Stimulated activated CD8-positive, alpha-beta memory T cell treated with anti-CD3 and anti-CD28 coated beads, Interleukin-12 subunit alpha, Interleukin-12 subunit beta, amount 100 ng/mL, for 4 hours (primary cell): ENCODE measurements at places on chromosomes 12 and 14.

GRCh38 chr14:106831322-106831720, 1304.9 kb downstream of the TMEM121 start:
- no peak for DNase-seq

DNA sequence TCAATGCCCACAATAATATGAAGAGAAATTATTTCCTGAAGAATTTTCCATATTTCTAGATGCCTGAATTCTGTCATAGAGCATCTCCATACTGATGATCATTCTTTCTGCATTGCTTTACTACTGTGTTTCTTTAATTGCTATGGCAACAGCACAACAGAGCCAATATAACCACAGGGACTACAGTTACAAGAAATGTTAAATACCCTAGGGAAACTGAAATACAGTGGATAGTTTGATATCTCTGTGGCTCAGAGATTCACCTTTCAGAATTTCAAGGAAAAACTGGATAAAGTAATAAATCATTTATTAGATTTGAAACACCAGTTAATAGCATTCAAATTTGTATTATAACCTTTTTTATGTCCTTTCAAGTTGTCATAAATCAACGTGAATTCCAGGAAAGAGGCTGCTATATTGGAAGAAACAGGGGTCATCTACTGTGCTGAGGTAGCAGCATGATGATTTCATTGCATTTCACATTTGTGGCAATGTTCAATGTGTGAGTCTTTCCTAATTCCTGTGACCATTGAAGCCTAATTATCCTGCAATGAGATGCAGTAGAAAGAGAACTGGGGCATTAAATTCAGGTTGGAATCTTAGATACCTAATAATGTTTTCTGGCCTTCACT, 267.1 kb downstream of the LRFN5 start:
- DNase-seq = no peak

GRCh38 chr12:79532907-79533288, 157.9 kb downstream of the PAWR start:
- DNase-seq = no peak

DNA sequence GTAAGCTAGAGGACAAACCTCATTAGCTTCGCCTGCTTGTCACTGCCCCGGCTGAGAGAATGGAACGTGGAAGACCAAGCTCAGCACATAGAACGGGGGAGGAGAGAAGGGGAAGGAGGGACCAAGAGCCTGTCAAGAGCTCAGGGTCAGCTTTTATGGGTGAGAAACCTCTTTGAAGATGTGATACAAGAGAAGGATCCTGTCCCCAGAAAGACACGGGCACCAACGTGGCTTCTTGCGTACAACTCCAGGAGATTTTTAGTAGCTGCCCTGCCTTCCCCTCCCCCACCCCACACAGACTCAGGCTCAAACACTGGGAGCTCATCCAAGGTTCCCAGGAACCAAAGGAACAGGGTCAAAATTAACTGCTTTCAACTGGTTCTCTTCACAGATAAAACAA, 34.7 kb downstream of the APPL2 start:
- DNase-seq = no peak

- no peak for DNase-seq
Observed at GRCh38 chr14:94583557-94583956, 2.3 kb downstream of the SERPINA5 start.

- peak; percentile 48 for DNase-seq
Observed at GRCh38 chr12:110661337-110661972, 27.5 kb downstream of the HVCN1 start.

DNA sequence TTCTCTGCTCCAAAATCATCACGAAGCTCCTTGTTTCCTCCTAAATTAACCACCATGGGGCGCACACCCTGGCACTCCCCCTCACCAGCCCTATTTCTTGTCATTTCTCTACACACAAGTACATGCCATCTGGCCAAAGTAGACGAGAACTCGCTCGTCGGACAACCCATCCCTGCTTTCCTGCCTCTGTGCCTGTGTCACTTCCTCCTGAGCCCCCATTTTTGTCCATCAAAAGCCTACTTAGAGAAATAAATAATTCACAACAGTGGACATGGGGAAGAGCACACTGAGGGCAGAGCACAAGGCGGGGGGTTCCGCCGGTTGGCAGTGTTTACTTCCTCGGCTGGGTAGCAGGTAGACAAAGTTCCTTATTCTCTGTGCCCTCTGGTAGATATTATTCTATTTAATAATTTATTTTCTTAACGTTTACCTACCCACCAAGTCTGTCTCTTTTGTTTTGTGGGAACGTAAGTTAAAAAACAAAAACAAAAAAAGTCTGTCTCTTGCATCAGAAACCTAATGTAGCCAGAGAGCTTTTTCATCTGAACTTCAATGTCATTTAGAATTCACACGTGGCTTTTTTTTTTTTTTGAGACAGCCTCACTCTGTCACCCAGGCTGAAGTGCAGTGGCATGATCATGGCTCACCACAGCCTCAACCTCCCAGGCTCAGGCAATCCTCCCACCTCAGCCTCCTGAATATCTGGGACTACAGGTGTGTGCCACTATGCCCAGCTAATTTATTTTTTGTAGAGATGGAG, 6.0 kb downstream of the VPS37B start:
- no peak for DNase-seq

DNA sequence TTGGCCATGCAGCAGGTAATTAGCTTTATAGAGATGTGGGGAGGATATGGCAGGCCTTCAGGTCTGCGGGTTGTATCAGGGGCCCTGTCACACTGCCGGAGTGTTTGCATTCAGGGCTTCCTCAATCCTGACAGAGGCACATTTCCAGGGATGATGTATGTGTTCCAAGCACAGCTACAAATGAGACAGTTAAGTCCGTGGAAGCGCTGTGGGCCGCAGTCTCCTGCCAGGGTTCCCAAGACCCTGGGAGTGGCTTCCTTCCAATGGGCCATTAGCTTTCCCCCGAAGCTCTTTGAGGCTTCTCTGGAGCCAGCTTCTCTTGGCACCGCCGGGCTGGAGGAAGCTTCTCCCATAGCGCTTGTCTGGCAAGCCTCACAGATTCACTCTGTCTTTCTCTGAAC, 1524.7 kb upstream of the TMEM132C start:
- DNase-seq = no peak

DNA sequence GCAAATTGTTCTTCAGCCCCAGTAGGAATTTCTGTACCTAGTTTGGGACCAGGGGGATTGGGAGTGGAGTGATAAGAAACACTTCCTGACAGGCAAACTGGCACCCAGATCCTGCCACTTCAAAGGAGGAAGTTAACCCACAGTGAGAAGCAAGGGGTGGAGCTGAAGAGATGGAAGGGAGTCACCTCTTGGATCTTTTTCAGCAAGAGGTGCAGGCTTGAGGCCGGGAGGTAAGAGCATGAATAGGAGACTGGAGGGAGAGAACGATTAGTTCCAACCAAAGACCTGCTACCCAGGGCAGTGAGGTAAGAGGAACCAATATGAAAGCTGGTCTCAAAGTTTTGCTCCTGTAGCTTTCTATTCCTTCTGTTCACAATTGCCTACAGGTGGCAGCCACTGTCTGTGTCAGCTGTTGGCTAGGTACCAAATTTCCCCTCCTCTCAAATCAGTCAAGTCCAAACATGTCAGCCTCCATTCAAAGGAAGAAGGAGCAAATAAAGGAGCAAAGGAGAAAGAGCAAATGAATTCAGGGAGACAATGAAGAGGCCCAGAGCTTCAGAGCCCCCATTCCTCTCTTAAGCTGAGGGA, 14.9 kb upstream of the TAC3 start:
- DNase-seq = no peak

GRCh38 chr14:71348817-71349216, 441.6 kb downstream of the PCNX1 start:
- DNase-seq = no peak

DNA sequence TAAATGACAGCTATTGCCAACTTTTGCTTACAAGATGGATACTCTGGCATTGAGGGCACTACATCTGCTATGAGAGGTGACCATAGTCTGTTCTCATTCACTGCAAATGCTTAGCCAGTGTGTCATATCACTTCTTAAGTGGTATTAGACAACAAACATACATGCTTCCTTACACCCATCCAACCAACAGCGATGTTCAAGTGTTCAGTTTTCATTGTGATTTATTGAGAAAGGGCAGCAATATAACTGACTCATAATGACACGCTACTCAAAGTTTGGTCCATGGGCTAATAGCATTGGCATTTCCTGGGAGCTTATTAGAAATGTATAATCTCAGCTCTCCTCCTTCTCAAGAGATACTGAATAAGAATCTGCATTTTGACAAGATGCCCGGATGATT, 181.7 kb downstream of the NPAS3 start:
- no peak for DNase-seq

GRCh38 chr14:67963960-67964812, 144.6 kb downstream of the RAD51B start:
- DNase-seq = no peak
